ENCODE measurements at places on chromosomes 2 and 18. TPM values are rescaled to one million over a fixed set of nuclear protein-coding genes. Genes with fewer than 3 reads are reported as not detected.

DNA sequence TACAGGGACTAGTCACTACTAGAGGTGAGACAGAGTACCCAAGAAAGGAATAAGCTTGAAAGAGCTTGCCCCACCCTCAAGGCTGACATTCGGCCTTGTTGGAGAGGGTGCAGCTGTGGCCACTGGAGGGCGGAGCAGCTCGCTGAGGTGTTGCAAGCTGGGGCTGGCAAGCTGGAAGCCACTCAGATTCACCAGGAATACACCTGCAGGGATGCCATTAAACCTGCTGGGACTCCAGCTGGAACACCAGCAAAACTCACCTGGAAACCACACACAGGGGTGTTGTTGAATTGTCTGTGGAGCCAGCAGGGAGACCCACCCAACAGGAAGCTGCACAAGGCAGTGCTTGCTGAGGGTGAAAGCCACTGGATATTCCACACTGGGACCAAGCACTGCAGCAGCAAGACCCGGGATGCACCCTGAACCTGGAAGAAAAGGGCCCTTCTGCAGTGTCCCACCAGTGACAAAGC, 26.1 kb downstream of the KCTD18 start:
- H3K4me3 ChIP-seq, result no peak overlapping the region
- H3K36me3 ChIP-seq, result no peaks in the 10 kb centered on the region
- H3K4me1 ChIP-seq, result peaks cover 15% of the 10 kb centered on the region
- H3K27me3 ChIP-seq, result no peaks in the 10 kb centered on the region

- H3K27ac ChIP-seq, result no peak overlapping the region
- no peak for DNase-seq
- H3K36me3 ChIP-seq, result no peaks in the 10 kb centered on the region
- no peak overlapping the region for H3K4me3 ChIP-seq
- peaks cover 4% of the 10 kb centered on the region for H3K4me1 ChIP-seq
- H3K27me3 ChIP-seq, result no peaks in the 10 kb centered on the region
These were observed 52.3 kb upstream of the SEC11C start for GRCh38 chr18:59087391-59087790.

The TFCP2L1 gene
- 1.6 TPM for total RNA-seq

GRCh38 chr2:11330457-11331142, 13.8 kb downstream of the ROCK2 start:
- peak overlapping the region; percentile 59 for H3K27ac ChIP-seq
- no peak for DNase-seq
- no peaks in the 10 kb centered on the region for H3K27me3 ChIP-seq
- peak overlapping the region; percentile 1 for H3K4me3 ChIP-seq
- no peaks in the 10 kb centered on the region for H3K36me3 ChIP-seq
- H3K4me1 ChIP-seq, result peaks cover 14% of the 10 kb centered on the region

The TEKT4 gene
- total RNA-seq, result 0.19 TPM

GRCh38 chr2:107108556-107108955, 222.6 kb upstream of the ST6GAL2 start:
- DNase-seq, result no peak
- no peaks in the 10 kb centered on the region for H3K36me3 ChIP-seq
- H3K27ac ChIP-seq, result no peak overlapping the region

The TSPYL6 gene
- not detected for total RNA-seq

The REG1A gene
- total RNA-seq, result 0.45 TPM

GRCh38 chr2:24870891-24871705, 48.9 kb downstream of the ADCY3 start:
- H3K27me3 ChIP-seq, result no peaks in the 10 kb centered on the region
- no peak overlapping the region for H3K4me3 ChIP-seq

- no peak for DNase-seq
- H3K36me3 ChIP-seq, result peaks cover 8% of the 10 kb centered on the region
- no peak overlapping the region for H3K27ac ChIP-seq
- H3K4me1 ChIP-seq, result peaks cover 25% of the 10 kb centered on the region
- H3K4me3 ChIP-seq, result no peak overlapping the region
These were observed 9.7 kb downstream of the FMNL2 start for GRCh38 chr2:152344579-152345195.

The SAG gene
- not detected for total RNA-seq

- no peak overlapping the region for H3K4me3 ChIP-seq
- H3K27me3 ChIP-seq, result no peaks in the 10 kb centered on the region
- H3K36me3 ChIP-seq, result peaks cover 5% of the 10 kb centered on the region
- no peaks in the 10 kb centered on the region for H3K4me1 ChIP-seq
- no peak for DNase-seq
These were observed 48.8 kb downstream of the ADNP2 start for GRCh38 chr18:80157708-80158343.

The ALPP gene
- not detected for total RNA-seq

DNA sequence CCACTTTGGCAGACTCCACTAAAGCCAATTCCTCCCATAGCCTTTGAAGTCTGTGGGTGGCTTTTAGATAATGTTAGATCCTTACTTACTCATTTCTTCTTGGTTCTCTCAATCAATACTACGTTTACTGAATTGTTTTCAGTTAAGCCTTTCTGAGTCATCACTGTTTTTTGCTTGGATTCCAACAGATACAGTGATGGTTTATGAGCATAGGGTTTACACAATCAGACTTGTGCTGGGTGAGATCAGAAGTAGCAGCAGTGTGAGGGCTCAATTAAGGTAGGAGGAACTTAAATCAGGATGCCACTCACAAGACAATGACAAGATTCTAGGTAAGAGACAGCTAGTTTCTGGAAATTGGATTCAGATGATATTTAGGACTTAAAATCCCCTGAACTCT, 297.7 kb upstream of the DOK6 start:
- no peak overlapping the region for H3K27ac ChIP-seq
- H3K4me1 ChIP-seq, result no peaks in the 10 kb centered on the region
- no peak for DNase-seq
- H3K27me3 ChIP-seq, result no peaks in the 10 kb centered on the region
- H3K4me3 ChIP-seq, result no peak overlapping the region

DNA sequence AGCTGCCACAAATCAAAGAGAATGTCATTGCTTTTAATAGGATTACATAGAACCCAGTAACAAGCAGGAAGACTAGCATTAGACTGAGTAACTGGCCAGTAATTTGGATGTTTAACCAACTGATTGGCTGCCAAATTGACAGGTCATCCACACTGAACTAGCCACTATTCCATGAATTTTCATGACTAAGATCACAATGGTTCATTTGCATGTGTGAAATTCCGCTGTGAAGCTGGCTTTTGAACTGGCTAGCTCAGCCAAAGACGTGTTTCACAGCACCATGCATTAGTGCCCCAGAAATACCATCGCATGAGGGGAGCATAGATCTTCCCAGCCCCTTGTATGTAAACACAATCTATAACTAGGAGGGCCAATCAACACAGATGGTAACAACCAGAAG, 649.8 kb downstream of the ARHGAP15 start:
- no peak overlapping the region for H3K27ac ChIP-seq

DNA sequence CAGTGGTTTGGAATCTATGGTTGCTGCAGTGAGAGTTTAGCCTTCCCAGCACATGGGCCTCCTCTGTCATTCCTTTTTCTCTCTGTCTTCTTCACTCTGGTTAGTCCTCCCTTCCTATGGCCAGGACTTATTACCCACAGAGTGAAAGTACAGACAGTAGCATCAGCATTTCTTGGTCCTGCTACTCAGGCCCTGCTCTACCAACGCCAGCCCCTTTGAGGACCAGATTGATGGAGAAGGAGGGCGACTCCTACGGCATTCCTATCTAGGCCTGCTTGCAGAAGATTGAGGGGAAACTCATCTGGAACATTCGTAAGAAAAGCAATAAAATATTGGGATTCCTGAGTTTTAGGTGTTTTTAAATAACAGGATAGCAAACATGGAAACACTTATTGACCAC, 43.5 kb downstream of the BMP10 start:
- no peaks in the 10 kb centered on the region for H3K27me3 ChIP-seq
- no peak for DNase-seq
- H3K4me1 ChIP-seq, result peaks cover 40% of the 10 kb centered on the region
- H3K4me3 ChIP-seq, result no peak overlapping the region

- H3K27me3 ChIP-seq, result no peaks in the 10 kb centered on the region
- H3K4me3 ChIP-seq, result no peak overlapping the region
- H3K27ac ChIP-seq, result no peak overlapping the region
- no peaks in the 10 kb centered on the region for H3K36me3 ChIP-seq
These were observed 68.5 kb downstream of the COPS8 start for GRCh38 chr2:237154082-237154638.

GRCh38 chr2:177172034-177172880, 40.3 kb upstream of the HNRNPA3 start:
- H3K27me3 ChIP-seq, result no peaks in the 10 kb centered on the region
- H3K4me3 ChIP-seq, result no peak overlapping the region
- H3K27ac ChIP-seq, result no peak overlapping the region
- H3K4me1 ChIP-seq, result no peaks in the 10 kb centered on the region

DNA sequence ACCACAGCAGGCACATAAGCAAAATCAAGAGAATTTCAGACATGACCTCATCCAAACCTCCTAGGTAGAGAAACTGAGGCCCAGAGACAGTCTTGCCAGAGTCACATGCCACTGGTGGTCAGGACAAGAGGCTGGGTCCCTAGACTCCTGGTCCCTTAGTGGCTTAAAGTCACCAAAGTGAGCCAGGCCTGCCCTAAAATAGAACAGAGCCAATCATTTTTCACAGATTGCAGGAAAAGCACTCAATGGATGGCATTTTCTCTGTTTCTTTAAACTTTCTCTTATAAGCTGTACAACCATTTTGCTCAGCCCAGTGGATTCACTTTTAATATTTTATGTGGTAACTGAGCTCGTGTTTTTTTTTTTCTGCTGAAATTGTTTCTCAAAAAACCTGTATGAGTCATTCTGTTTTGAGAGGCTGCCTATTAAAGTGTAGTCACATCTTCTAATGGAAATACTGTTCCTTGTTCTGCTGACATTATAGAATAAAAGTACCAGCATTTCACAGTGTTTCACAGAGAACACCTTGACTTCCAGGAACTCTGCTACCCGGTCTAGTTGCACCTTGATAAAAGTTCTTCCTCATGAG, 29.6 kb downstream of the STEAP3 start:
- no peaks in the 10 kb centered on the region for H3K36me3 ChIP-seq
- no peak overlapping the region for H3K4me3 ChIP-seq
- H3K27me3 ChIP-seq, result no peaks in the 10 kb centered on the region
- peaks cover 7% of the 10 kb centered on the region for H3K4me1 ChIP-seq
- H3K27ac ChIP-seq, result no peak overlapping the region

- DNase-seq, result peak; percentile 72
- H3K36me3 ChIP-seq, result no peaks in the 10 kb centered on the region
- H3K27me3 ChIP-seq, result no peaks in the 10 kb centered on the region
- H3K27ac ChIP-seq, result no peak overlapping the region
These were observed 64.6 kb upstream of the SERPINE2 start for GRCh38 chr2:224103651-224104050.

- no peaks in the 10 kb centered on the region for H3K27me3 ChIP-seq
- no peaks in the 10 kb centered on the region for H3K36me3 ChIP-seq
- DNase-seq, result peak; percentile 88
- H3K4me3 ChIP-seq, result no peak overlapping the region
- no peak overlapping the region for H3K27ac ChIP-seq
These were observed 61.2 kb downstream of the CCDC85A start for GRCh38 chr2:56244911-56245530.

GRCh38 chr2:32135409-32135808, 30.3 kb upstream of the SLC30A6 start:
- no peak overlapping the region for H3K4me3 ChIP-seq
- H3K27ac ChIP-seq, result no peak overlapping the region
- peaks cover 28% of the 10 kb centered on the region for H3K36me3 ChIP-seq
- DNase-seq, result no peak

GRCh38 chr2:159138642-159139182, 147.8 kb downstream of the WDSUB1 start:
- DNase-seq, result no peak
- no peaks in the 10 kb centered on the region for H3K36me3 ChIP-seq
- H3K27ac ChIP-seq, result no peak overlapping the region
- H3K4me1 ChIP-seq, result peaks cover 56% of the 10 kb centered on the region

- H3K27me3 ChIP-seq, result peaks cover 4% of the 10 kb centered on the region
- H3K4me3 ChIP-seq, result no peak overlapping the region
- peak overlapping the region; percentile 94 for H3K27ac ChIP-seq
- peaks cover 31% of the 10 kb centered on the region for H3K36me3 ChIP-seq
- no peak for DNase-seq
These were observed 84.6 kb downstream of the NRP2 start for GRCh38 chr2:205766779-205767359.

DNA sequence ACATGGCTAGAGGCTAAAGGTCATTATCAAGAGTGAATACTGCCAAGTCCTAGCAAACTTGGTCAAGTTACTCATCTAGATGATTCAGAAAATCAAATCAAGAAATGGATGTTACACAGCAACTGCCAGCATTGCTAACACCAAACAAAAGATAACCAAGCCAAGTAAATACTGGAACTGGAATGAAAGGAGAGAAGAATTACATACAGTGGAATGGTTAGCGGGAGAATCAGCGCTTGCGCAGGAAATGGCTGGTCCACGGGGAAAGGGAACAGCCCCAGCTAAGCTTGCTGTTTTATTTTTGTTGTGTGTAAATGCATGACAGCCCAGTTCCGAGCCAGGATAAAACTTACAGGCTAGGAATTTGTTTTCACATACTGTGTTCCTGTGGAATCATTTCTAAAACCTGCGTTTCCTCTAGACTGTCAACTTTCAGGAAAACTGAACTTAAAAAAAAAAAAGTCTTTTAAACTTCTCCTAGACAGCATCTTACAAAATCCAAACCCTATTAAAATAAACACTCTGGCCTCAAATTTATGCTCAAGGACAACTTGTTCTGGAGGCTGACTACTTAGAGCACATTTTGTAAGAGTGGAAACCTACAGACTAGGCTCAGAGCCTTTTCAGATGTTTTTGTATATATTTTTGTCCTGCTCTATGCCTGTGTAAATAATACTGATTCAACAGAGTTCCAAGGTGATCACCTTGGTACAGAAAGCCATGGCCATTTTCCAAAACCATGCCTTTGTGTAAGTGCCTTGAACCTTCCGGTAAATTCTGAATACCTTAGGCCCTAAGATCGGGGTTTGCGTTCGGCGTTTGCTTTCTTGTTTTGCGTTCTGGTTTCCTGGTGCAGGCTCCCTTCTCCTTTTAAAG, 30.7 kb upstream of the TXNDC2 start:
- peaks cover 11% of the 10 kb centered on the region for H3K36me3 ChIP-seq
- H3K27ac ChIP-seq, result peak overlapping the region; percentile 86

DNA sequence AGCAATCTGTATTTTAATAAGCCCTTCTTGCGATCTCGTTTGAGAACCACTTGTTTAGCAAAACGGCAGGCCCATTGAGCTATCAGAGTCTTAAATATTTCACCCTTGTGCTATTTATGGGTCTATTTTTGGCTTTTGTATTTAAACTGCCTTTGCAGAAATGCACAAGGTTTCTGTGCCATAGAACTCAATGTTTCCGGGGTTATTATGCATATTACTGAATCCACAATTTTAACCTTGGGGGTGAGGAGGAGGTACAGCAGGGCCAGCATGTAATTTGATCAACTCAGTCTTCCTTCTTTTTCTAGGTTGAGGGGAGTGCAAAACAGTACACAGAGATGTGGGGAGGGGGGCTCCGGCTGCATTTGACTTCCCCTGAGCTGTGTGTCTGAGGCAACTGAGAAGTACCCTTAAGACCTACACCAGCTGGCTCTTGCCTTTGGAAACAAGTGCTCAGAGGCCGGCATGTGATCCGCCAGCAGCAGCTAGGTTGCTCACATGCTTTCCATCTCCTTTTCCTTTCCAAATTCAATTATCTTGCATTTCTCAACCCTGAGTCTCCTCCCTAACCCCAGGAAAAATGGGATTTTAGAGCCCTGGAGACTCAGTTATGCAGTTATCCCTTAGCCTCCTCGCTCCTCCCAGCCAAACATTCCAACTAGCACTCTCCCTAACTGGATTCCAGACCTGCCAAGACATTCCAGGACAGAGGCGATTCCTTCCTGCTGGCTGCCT, 103.0 kb downstream of the HNRNPLL start:
- no peak overlapping the region for H3K4me3 ChIP-seq
- H3K27me3 ChIP-seq, result no peaks in the 10 kb centered on the region
- DNase-seq, result no peak
- peaks cover 56% of the 10 kb centered on the region for H3K4me1 ChIP-seq
- no peaks in the 10 kb centered on the region for H3K36me3 ChIP-seq
- H3K27ac ChIP-seq, result peak overlapping the region; percentile 76

The UNC80 gene
- total RNA-seq, result under 0.01 TPM

The ITGB6 gene
- total RNA-seq, result not detected

Measured in esophagus muscularis mucosa (tissue), 4 donors.